ENCODE measurements at places on chromosomes 1 and 21. TPM values are rescaled to one million over a fixed set of nuclear protein-coding genes. Genes with fewer than 3 reads are reported as not detected.

GRCh38 chr1:53583021-53583867, 124.0 kb downstream of the DMRTB1 start:
- H3K4me1 ChIP-seq: peaks cover 15% of the 10 kb centered on the region
- peak overlapping the region; percentile 32 for H3K27ac ChIP-seq
- peak; percentile 51 for DNase-seq
- no peak overlapping the region for H3K4me3 ChIP-seq
- peaks cover 11% of the 10 kb centered on the region for H3K36me3 ChIP-seq

DNA sequence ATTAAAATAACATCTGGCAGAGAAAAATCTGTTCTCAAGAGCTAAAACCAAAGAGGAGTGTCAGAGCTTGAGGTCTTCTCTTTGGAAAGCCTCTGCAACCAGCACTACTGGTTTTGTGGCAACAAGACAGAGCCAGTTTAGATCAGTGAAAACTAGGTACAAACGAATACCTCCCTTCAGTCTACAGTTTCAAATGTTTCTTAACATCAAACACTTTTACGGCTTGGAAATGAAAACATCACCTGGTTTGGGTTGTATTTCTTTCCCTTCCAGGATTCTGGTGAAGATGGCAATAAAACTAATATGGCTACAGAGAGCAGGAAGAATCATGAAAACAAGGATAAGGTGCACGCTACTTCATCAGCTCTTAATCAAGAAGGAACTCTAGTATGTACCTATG, 339.4 kb upstream of the ESRRG start:
- no peaks in the 10 kb centered on the region for H3K4me1 ChIP-seq
- no peak overlapping the region for H3K4me3 ChIP-seq
- DNase-seq: no peak
- H3K27ac ChIP-seq: no peak overlapping the region

DNA sequence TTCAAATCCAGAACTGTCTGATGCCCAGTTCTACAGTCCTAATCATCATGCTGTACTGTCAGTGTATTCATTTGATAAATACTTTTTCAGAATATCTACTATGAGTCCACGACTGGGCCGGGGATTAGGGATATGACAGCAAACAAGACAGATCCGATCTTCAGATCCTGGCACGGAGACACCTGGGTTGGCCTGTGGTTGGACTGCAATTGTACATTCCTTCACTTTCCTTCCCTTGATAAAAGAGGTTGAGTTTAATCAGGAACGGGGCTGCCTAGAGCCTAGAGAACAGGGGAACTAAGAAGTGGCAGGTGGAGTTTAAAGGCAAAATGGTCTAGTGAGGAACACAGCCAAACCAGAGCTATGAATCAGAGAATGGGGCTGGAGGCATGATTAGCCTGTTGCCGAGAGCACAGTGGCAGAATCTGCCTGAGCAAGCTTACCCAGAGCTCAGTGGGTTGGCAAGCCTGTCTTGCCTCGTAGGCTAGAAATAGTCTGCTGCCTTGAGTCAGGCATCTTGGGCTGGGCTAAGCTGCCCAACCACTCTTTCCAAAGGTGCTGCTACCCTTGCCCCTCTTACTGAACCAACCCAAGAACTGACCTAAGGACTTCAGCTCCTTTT, 38.1 kb upstream of the PTCH2 start:
- peaks cover 24% of the 10 kb centered on the region for H3K36me3 ChIP-seq
- no peaks in the 10 kb centered on the region for H3K4me1 ChIP-seq
- no peak for DNase-seq
- H3K4me3 ChIP-seq: no peak overlapping the region

DNA sequence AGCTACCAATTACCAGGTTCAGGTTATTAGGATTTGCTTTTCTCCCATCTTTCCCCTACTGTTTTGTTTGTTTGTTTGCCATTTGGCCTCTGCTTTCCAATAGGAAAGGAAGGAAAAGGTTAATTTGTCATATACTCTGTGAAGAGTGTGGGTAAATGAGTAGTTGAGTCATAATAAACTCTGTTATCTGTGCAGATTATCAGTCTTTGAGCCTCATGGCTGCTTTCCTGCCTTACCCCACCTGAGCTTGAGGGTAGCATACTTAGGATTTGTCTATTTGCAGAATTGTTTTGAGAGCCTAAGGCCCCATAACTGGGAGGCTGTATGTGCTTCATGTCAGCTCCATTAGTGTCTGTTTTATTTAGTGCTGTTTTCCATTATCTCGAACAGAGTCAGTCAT, 32.9 kb upstream of the SNX27 start:
- no peak overlapping the region for H3K27ac ChIP-seq
- H3K36me3 ChIP-seq: peaks cover 52% of the 10 kb centered on the region
- DNase-seq: no peak
- H3K4me1 ChIP-seq: peaks cover 9% of the 10 kb centered on the region

GRCh38 chr1:116130356-116130755, 19.2 kb downstream of the MAB21L3 start:
- no peaks in the 10 kb centered on the region for H3K4me1 ChIP-seq
- no peak overlapping the region for H3K27ac ChIP-seq
- peaks cover 9% of the 10 kb centered on the region for H3K36me3 ChIP-seq
- H3K27me3 ChIP-seq: peaks cover 13% of the 10 kb centered on the region
- no peak overlapping the region for H3K4me3 ChIP-seq

DNA sequence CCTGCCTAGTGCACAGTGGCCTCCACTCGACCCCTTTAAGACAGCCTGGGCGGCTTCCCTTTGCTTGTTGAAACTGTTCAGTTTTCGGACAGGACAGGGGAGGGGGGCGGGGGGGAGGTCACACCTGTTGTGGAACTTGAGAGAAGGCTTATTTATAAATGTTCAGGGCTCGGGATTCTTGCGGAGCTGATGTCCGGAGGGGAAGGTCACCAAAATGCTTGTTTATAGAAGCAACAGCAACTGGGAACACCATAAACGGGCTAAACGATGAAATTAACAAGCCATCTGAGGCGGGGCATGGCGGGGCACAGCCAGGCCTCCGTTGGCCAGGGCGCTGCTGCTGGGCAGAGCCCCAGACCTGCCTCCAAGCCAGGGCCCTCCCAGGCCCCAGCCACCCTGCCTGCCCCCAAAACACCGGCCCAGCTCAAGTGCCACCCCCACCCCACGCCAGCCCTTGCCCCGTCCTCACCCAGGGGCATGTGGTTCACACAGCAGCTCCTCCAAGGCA, 59.8 kb upstream of the CASZ1 start:
- no peaks in the 10 kb centered on the region for H3K36me3 ChIP-seq
- H3K4me3 ChIP-seq: no peak overlapping the region
- no peak for DNase-seq
- peaks cover 29% of the 10 kb centered on the region for H3K27me3 ChIP-seq
- no peak overlapping the region for H3K27ac ChIP-seq

GRCh38 chr21:36260030-36260787, 59.8 kb upstream of the MORC3 start:
- peaks cover 12% of the 10 kb centered on the region for H3K4me1 ChIP-seq
- no peak for DNase-seq
- H3K4me3 ChIP-seq: peak overlapping the region; percentile 67
- no peaks in the 10 kb centered on the region for H3K27me3 ChIP-seq
- peak overlapping the region; percentile 93 for H3K27ac ChIP-seq

DNA sequence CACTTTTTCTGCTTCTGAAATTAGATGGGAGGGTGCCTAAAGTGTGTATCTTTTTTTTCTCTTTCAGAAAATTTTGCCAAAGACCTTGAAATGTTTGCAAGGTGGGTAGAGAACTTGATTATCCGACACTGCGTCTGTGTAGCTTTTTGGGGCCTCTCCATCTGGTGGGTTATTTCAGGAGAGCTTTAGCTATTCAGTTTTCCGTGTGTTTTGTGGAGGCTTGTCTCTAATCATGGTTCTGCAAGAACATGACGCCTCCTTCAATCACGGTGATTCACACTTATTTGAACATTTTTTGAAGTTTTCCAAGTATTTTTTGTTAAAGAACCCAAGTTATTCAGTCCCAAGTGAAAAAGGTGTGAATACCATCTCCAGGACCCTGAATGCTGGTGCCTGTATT, 4.4 kb downstream of the CENPS start:
- H3K36me3 ChIP-seq: no peaks in the 10 kb centered on the region
- H3K27ac ChIP-seq: no peak overlapping the region
- peaks cover 14% of the 10 kb centered on the region for H3K4me1 ChIP-seq
- H3K27me3 ChIP-seq: no peaks in the 10 kb centered on the region
- no peak for DNase-seq

DNA sequence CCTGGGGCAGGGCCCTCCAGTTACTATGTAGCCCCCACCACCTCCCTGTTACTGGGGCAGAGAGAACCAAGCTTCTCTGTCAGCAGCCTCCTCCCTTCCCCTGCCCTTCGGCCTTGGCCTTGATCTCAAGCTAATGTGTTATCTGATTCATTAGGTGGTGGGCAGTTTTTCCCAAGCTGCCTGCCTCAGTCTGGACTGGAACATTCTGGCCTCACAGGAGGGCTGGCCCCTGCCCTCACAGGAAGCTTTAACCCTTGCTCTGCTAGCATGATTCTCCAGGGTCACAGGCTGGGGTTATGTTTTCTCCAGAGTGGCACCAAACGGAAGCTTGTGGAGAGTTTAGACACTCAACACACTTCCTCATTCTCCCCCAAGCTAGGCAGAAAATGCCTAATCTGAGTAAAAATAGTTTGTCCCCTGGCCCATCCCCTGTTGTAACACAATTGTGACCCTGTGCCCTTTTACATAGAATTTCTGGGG, 37.2 kb upstream of the SLC6A9 start:
- DNase-seq: no peak
- H3K27me3 ChIP-seq: peaks cover 11% of the 10 kb centered on the region
- no peak overlapping the region for H3K27ac ChIP-seq

The FTCD gene
- total RNA-seq: 4.1 TPM

The YOD1 gene
- 5.5 TPM for total RNA-seq

The BNIPL gene
- 0.36 TPM for total RNA-seq

Measured in chondrocyte (in vitro differentiated cells).